ENCODE measurements at places on chromosomes 4 and X.

- no peak for ATAC-seq
Observed at GRCh38 chr4:140739971-140740370, 16.2 kb downstream of the TBC1D9 start.

DNA sequence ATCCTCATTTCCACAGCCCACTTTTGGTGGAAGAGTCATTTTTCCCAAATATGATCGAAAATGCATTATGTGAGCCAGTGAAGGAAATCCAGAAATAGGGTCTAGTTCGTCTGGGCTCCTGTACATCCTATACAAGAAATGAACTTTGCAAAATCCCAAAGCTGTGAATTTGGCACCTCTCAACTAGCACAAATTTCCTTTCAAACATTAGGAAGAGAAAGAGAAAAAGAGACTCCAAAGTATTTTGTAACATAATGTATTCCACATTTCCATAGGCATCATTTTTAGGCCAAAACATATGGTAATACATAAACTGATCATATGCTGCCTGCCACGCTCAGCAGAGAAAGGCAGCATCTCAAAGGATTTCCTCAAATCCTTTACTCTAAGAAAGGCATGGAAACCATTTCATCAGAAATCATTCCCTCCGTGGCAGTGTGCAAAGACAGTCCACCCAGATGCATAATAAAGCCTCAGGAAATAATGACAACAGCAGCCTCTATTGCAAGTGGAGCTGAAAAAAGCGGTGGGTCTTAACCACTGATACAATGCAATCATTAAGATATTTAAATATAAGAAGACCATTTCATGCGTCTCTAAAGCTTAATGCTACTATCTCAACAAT lies 56.8 kb downstream of the ANOS1 start:
- no peak for ATAC-seq

DNA sequence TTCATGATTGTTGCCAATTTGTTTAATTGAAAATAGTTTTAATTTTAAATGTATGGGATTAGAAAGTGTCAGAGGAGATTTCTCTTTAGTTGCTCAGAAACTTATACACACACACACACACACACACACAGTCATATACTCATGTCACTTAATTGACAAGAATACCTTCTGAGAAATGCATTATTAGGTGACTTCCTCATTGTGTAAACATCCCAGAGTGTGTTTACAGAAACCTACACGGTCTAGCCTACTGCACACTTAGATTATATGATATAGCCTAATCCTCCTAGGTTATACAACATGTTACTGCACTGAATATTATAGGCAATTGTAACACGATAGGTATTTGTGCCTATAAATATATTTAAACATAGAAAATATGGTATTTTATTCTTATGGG lies 1327.4 kb downstream of the FSTL5 start:
- ATAC-seq = no peak

- no peak for ATAC-seq
Observed at GRCh38 chr4:25051534-25051933, 20.8 kb upstream of the LGI2 start.

DNA sequence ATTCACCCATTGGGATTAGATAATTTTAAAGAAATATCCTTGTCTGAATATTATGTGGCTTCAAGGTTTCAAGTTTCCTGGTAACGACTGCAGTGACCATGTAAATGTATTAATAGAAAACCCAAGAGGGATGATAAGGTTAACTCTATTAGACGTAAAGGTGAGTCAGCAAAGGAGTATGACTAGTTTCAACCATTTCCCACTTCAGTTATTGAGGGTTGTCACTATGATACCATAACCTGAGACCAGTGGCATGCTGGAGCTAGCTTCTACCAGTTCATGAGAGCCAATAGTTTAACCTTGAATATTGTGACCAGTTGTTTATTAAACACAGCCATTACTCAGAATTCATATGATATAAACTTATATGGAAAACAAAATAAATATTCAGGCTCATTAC lies 270.1 kb downstream of the TMA16 start:
- ATAC-seq = no peak

DNA sequence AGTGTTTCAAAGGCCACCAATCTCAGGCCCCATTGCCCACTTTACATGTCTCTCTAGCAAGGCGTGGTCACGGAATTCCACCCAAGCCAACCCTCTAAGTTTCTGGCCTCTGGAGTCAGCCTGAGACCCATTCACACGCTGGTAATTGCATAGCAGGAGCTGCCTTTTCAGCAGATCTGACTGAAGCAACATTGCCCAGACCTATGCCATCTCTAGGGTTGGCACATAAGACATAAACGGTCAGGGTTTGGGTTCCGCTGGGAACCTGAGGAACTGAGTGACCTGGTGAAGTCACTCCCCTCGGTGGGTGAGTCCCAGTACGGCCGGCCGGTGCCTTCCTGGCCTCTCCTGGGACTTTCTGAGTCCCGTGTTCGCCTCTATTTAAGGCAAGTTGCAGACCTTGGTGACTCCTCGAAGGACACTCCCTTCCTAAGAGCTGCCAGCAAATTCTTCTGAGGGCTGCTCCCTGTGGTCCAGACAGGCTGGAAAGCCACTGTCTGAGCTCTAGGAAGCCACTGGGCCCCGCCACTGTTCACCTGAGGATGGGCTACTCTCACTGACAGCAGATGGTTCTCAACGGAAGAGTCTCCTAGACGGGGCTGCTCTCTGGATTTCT lies 15.9 kb downstream of the CTAG1A start:
- no peak for ATAC-seq

DNA sequence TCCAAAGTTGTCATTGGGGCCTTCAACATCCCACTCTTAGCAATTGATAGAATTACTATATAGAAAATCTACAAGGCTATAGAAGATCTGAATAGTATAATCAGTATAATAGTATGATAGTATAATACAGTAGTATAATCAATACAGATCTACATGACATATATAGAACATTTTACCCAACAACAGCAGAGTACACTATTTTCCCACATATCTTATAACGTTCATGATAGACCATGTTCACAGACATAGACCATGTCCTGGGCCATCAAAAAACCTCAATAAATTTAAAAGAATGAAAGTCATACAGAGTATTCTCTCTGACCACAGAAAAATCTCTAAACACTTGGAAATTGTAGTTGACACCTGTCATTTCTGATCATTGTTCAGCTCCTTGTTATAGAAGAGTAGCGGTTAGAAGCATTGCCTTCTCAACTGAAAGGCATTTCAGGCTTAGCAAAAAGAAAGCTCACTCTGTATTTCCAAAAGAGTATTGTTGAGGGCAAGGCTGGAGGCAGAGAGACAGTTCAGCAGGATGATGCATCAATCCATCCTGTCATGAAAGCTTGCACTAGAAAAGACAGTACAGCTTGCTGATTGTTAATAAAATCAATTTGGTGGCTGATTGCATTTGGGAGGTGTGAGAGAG lies 38.8 kb upstream of the ARMCX5 start:
- ATAC-seq = no peak

- ATAC-seq = no peak
Observed at GRCh38 chr4:55439023-55439422, 43.3 kb downstream of the TMEM165 start.

DNA sequence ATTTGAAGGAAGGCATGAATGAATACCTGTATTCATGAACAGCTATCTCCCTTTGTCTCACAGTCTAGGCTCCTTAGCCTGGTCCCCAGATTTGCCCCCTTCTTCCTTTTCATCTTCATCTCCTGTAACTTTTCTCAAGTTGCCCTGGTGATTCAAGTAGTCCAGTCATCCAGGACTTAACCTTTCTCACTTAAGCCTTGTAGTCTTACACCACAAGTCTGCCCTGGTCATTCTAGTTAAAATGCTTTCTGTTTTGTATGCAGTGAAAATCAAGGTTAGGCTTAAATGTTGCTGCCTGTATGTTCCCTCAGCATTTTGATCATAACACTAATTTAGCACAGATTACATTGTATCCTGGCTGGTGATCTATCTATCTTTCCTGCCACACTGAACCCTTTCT lies 58.5 kb upstream of the SLC7A11 start:
- no peak for ATAC-seq

GRCh38 chrX:154594491-154594890 lies 9.6 kb downstream of the CTAG1A start:
- no peak for ATAC-seq

DNA sequence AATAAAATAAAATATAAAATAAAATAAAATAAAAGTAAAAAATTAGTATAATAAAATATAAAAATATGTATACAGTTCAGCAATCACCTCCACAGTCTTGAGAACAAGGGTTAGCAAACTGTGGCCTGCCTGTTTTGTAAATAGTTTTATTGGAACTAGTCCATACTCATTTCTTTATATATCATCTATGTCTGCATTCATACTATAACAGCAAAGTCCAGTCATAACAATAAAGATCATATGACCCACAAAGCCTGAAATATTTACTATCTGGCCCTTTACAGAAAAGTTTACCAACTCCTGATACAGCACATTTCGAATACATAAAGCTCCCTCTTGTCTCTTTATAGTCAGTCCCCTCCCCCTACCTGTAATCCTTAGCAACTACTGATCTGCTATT lies 111.9 kb downstream of the SLC10A6 start:
- ATAC-seq = no peak

GRCh38 chrX:45758738-45759397 lies 558.2 kb upstream of the DIPK2B start:
- ATAC-seq = peak; percentile 72

DNA sequence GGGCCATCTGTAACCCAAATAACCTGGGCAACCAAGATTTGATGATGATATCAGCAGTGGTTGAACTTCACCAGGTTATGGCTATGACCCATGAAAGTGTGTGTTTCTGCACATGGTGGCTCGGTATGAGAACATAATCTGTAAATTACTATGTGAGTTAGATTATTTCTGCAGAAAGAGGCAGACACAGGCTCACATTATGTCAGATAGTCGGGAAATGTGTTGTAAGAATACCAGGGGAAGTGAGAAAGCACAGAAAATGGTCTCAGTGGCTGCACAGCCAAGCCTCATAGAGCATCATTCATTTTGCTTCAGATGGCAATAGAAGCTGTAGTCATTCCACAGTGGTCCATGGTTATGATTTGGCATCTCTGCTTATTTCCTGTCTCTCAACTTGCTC lies 63.0 kb upstream of the RBPJ start:
- ATAC-seq = peak; percentile 91

GRCh38 chr4:115664285-115664684 lies 550.9 kb upstream of the NDST4 start:
- no peak for ATAC-seq

- ATAC-seq = no peak
Observed at GRCh38 chr4:108725457-108725856, 37.4 kb downstream of the ETNPPL start.

GRCh38 chrX:136304493-136304892 lies 3.7 kb downstream of the ADGRG4 start:
- ATAC-seq = no peak

- ATAC-seq = no peak
Observed at GRCh38 chr4:137640156-137640837, 108.0 kb upstream of the PCDH18 start.

DNA sequence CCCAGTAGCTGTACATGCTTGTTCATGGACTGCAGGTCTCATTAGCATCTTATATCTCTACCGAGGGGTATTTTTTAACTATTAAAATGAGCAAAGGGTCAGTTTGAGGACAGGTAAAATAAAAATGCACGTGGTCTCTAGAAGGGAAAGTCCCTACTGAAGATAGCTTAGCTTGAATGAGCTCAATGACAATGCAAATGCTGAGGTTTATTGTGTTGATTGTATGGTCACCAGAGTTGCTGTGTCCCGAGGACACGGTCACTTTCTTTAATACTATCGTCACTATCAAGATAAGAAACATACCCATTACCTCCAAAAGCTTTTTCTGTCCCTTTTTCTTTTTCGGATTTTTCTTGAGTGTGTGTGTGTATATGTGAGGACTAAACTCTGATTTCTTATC lies 250.5 kb upstream of the PRKX start:
- ATAC-seq = no peak

- ATAC-seq = no peak
Observed at GRCh38 chrX:18422325-18422724, 3.1 kb upstream of the CDKL5 start.

DNA sequence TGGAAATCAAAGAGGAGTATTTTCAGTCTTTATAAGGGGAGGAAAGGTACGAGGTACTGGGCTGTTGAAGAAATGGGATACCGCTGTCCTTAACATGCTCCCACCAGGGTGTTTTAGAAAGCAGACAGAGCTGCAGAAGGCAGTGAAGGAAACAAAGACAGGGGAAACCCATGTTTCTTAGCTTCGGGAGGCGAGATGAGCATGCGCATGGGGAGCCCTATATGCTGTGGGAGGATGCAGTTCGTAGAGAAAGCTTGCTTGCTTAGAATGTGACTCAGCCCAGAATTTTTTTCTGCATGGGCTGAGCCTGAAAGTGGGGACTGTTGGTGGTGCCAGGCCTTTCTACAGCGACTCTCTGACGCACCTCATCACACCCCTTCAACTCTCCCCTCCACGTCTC lies 28.8 kb upstream of the SCOC start:
- no peak for ATAC-seq

DNA sequence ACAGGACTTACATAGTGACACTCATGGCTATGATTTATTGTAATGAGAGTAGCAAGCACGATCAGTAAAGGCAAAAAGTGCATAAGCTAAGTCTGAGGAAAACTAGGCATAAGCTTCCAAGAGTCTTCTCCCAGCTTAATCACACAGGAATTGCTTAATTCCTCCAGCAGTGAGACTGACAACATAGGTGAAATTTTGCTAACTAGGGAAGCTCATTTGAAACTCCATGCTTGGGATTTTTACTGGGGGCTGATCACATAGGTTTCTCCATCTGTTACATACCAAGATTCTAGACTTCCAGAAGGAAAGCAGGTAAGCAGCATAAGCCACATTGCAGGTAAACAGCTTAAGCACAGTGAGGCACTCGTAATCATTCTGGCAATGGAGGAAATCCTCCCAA lies 71.8 kb upstream of the FHDC1 start:
- ATAC-seq = no peak

DNA sequence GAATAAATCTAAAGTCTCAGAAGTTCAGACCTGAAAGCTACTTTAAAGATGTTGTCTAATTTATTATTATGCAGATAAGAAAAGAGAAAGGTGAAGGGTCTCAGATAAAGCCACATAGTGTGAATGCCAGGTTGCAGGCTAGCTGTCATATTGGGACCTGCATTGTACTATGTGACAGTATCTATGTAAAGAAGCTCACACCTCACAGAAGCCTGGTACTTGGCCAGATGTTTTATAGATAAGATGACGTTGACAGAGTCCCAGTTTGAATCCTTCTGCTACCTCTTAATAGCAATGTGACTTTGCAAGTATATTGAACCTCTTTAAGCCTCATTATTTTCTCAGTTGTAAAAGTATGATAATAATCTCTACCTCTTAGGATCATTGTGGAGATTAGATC lies 227.0 kb downstream of the SPRY1 start:
- no peak for ATAC-seq

DNA sequence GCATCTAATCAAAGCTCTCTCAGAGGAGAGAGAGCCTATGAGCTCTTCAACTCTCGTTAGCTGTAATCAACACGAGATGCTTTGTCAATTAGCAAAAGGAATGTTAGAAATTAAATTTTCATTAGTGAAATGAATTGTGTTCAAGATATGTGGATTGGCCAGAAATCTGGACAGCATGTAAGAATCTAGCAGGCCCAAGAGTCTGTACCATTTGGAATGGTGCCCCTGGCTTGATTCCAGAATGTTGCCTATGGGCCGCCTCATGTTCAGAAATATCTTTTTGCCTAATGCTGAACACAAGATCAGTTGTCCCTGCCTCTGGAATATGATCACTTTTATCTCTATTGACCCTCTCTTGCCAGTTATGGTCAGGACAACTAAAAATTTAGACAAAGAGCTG lies 88.2 kb downstream of the RBM46 start:
- ATAC-seq = no peak

All from stimulated activated memory B cell treated with anti-CD40 and anti-IgM and Interleukin-4, amounts not matched to agents 10 μg/mL and 1 μg/mL and 100 μg/mL, for 72 hours (primary cell).